ENCODE measurements at places on chromosomes 1 and 21. TPM values are rescaled to one million over a fixed set of nuclear protein-coding genes. Genes with fewer than 3 reads are reported as not detected.

MMP23B gene
- total RNA-seq: not detected

GPR61 gene
- total RNA-seq: not detected

TACSTD2 gene
- total RNA-seq: 0.25 TPM

ACBD6 gene
- total RNA-seq: 15.0 TPM

DNA sequence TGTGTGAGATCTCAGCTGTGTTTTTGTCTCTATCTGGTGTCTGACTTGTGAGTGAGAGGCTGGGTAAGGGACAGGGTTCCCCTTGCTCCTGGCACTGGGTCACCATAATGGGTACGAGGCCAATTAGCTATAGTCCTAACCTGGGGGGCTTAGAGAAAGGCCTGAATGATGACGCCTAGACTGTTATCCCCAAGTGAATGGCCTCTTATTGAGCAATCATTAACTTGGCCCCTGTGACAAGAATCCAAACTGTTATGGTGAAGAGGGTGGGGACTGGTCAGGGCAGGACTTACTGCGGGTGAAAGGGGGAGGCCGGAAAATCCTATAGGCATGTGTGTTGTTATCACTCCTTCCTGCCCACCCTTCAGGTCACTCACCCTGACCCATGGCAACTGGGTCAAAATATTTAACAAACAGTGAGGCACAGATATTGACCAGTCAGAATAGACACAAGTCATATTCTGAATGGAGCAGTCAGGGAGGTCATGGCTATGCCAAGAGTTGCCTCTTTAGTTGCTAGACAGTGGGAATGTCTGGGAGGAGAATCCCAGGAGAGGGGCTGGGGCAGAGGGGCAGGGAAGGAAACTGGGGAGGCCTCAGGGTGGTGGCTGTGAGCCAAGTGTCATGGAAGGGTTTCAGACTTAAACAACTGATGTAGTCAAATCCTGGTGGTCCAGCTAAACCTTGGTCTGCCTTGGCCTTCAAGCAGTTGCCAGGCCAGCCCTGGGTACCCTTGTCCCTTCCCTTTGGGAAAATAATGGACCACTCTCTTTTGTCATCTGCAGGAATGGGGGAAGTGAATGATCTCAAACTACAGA is 3.2 kb downstream of the NR0B2 start:
- H3K4me1 ChIP-seq: peaks cover 8% of the 10 kb centered on the region
- DNase-seq: no peak
- H3K36me3 ChIP-seq: no peaks in the 10 kb centered on the region
- H3K4me3 ChIP-seq: no peak overlapping the region
- H3K27me3 ChIP-seq: no peaks in the 10 kb centered on the region
- H3K27ac ChIP-seq: no peak overlapping the region

GRCh38 chr1:101929343-101929742 is 67.4 kb downstream of the OLFM3 start:
- DNase-seq: no peak
- no peaks in the 10 kb centered on the region for H3K27me3 ChIP-seq
- H3K36me3 ChIP-seq: no peaks in the 10 kb centered on the region
- H3K4me1 ChIP-seq: no peaks in the 10 kb centered on the region
- H3K4me3 ChIP-seq: no peak overlapping the region
- H3K27ac ChIP-seq: no peak overlapping the region

DNA sequence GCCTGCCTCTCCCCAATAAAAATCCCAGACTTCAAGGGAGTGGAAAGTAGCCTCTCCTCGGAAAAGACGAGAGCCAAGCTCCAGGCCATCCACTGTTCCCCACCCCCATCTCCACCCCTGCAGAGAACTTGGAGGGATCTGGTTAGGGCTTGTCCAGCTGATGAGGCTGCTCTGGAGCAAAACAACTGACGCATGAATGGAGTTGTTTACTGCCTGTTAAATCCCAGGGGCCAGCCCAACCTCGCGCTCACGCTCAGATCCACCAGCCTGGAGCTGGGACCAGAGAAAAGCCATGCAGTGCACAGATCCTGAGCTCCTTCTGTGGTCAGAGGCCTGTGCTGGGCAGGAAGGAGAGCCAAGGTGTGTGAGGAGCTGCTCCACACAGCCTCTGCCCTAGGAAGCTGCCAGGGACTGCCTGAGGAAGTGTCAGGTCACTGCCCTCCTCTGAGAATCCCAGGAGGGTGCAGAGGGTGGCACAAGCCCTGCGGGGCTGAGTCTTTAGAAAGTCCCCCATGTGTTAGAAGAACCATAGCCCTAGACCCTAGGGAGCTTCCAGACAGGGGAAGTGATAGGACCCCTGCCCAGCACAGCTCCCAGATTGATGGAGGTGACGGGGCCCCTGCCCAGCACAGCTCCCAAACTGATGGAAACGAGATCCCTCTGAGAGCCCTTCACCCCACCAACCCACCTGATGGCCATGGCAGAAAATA is 109.0 kb upstream of the IPO9 start:
- DNase-seq: peak; percentile 69
- H3K4me3 ChIP-seq: no peak overlapping the region
- peak overlapping the region; percentile 82 for H3K27ac ChIP-seq
- no peaks in the 10 kb centered on the region for H3K36me3 ChIP-seq

- no peak overlapping the region for H3K4me3 ChIP-seq
- no peaks in the 10 kb centered on the region for H3K36me3 ChIP-seq
- no peak for DNase-seq
- peaks cover 7% of the 10 kb centered on the region for H3K4me1 ChIP-seq
- no peak overlapping the region for H3K27ac ChIP-seq
These were observed 133.6 kb downstream of the DPYD start for GRCh38 chr1:97787231-97787630.

DNA sequence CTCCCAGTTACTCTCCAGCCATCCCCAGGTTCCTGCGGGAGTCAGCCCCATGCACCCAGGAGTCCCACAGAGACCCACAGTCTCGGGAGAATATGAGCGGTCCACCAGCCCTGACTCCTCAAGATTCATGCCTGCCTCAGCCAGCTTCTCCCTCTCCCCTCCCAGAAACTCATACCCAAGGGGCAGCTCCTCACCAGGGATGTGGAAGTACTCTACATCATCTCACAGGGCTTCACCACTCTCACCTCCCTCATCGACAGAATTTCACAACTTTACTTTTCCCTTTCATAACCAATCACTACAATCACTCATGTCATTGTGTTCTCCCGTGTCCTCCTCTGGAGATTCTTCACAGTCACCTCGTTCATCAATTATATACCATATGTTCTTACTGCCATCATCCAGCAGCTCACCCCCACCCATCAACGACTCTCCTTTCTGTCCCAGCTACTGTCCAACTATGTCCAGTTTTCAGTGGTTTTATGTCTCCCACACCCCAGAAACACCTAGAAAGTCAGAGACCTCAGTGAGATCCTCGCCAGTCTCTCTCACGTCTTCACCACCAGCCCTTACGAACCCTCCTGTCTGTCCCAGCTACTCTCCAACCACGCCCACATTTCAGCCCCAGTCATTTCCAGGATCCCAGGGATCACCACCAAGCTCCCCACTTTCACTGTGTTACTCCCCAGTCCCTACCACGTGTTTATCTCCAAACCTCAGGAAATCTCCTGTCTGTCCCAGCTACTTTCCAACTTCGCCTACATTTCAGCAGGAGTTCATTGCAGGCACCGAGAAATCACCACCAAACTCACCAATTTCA is 1530.1 kb upstream of the TPTE start:
- no peak overlapping the region for H3K27ac ChIP-seq
- H3K4me1 ChIP-seq: no peaks in the 10 kb centered on the region
- no peak for DNase-seq
- H3K36me3 ChIP-seq: no peaks in the 10 kb centered on the region

GRCh38 chr1:152022474-152022873 is 14.3 kb downstream of the S100A11 start:
- DNase-seq: no peak
- H3K27ac ChIP-seq: no peak overlapping the region
- H3K36me3 ChIP-seq: no peaks in the 10 kb centered on the region

DNA sequence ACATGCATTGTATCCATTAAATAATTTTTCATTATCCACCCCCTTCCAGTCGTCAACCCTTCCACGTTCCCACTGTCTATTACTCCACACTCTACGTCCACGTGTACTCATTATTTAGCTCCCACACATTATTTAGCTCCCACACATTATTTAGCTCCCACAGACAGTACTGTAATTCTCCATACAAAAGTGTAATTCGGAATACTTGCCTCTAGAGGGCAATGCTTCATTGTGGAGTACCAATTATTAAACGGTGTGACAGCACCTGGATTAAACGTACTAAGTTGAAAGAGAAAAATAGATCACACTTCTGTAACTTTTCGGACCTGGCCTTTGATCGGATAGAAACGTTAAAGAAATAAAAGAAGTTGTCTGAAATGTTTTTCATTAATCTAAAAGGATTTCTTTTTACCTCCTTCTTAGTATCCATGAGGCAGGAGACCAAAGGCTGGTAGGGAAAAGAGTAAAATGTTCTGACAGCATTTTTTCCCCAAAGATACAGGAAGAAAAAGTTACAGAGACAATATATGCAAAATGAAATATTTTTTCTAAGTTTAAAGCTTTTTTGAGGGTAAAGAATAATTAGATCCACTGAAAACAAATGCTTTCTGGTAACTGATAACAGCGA is 99.2 kb downstream of the LHX8 start:
- DNase-seq: no peak
- H3K27ac ChIP-seq: no peak overlapping the region
- no peaks in the 10 kb centered on the region for H3K4me1 ChIP-seq
- no peaks in the 10 kb centered on the region for H3K27me3 ChIP-seq

GRCh38 chr21:22363504-22363903 is 1365.3 kb downstream of the NCAM2 start:
- no peak overlapping the region for H3K27ac ChIP-seq
- no peaks in the 10 kb centered on the region for H3K27me3 ChIP-seq
- no peaks in the 10 kb centered on the region for H3K4me1 ChIP-seq
- no peak overlapping the region for H3K4me3 ChIP-seq

DNA sequence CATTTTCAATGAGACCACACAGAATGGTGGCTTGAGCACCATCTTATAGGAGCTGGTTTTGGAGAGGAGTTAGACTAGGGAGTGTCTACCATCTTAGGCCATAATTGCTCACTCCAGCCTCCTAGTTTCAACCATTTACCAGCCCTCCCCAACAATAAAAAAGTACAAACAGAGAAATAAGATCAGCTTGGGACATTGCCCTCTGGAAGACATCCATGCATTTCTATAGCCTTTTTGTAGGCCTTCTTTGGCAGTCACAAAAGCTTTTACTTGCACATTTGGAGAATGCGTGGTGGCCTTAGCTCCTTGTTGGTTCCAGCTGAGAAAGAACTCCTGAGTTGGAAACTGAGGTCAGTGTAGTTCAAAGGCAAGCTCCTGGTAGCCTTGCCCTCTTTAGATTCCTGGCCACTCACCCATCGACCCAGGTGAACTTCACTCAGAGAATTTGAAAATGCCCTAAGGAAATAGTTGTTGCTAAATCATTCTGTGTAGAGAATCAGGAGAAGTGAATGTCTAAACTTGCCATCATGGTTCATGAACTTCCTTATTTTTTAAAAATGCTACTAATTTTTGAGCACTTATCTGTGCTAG is 301.7 kb upstream of the PROX1 start:
- no peaks in the 10 kb centered on the region for H3K27me3 ChIP-seq
- DNase-seq: no peak
- no peak overlapping the region for H3K27ac ChIP-seq
- no peak overlapping the region for H3K4me3 ChIP-seq
- no peaks in the 10 kb centered on the region for H3K36me3 ChIP-seq
- H3K4me1 ChIP-seq: no peaks in the 10 kb centered on the region

DNA sequence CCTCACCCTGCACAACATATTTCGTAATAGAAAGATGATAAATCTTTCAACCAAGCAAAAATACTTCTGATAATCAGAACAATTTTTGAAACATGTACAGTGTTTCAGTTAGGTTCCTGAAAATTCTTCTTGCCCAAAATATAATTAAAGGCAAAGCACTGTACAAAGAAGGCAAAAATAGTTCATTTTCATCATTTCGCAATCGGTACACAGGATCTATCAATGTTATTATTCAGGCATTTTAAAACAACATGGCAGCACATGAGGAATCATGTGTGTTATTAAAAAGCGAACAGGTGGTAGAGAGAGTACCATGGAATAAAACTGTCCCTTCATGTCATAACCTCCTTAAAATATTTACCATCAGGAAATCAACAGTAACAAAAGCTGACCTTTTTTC is 356.9 kb downstream of the DPYD start:
- H3K27me3 ChIP-seq: no peaks in the 10 kb centered on the region
- no peaks in the 10 kb centered on the region for H3K36me3 ChIP-seq
- H3K27ac ChIP-seq: no peak overlapping the region
- H3K4me3 ChIP-seq: no peak overlapping the region
- no peaks in the 10 kb centered on the region for H3K4me1 ChIP-seq

DNA sequence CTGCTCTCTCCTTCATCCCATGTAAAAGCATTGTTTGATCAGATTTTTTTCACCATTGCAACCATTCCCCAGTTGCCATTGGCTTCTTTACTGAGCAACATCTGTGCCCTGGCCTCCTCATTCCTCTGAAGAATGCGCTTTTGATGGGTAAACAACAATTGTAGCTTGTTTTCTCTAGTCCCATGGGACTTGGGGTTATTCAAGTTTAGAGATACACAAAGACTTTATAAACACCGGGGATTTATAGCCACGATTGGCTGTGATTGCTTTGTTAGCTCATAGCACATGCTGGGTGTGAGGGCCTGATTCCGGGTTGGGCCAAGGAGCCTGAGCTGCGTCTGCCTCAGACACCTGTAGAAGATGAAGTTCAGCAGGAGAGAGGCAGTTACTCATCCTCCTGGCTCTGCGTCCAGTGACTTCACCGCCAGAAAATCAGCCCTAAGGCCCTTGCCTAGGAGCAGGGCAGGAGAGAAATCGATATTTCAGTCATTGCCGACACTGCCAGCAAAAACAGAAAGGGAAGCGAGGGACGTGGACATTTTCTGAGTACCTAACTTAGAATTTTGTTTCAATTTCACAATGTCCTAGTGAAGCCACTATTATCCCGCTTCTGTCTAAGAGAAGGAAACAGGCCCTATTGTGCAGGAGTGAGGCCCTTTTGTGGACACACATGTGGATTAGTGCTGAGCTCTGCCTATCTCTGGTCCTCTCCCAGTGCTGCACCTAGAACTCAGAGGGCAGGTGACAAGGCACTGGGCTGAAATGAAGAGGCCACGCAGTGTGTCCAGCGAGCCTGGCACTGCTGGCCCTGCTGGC is 159.8 kb upstream of the USP24 start:
- H3K27me3 ChIP-seq: no peaks in the 10 kb centered on the region
- peak; percentile 55 for DNase-seq
- no peaks in the 10 kb centered on the region for H3K36me3 ChIP-seq
- H3K4me3 ChIP-seq: no peak overlapping the region
- H3K27ac ChIP-seq: peak overlapping the region; percentile 9
- H3K4me1 ChIP-seq: no peaks in the 10 kb centered on the region

DNA sequence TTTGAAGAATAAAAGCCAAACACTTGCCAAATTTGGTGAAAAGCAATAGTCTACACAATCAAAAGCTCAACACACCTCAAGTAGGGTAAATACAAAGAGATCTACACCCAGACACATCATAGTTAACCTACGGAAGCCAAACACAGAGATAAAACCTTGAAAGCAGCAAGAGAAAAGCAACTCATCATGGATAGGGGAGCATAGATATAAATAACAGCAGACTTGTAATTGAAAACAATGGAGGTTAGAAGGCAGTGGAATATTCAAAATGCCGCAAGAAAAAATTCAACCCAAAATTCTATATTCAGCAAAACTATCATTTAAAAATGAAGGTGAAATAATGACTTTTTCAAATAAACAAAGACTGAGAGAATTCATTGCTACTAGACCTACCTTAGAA is 105.1 kb downstream of the ITSN1 start:
- H3K27me3 ChIP-seq: no peaks in the 10 kb centered on the region
- no peak overlapping the region for H3K27ac ChIP-seq
- no peak for DNase-seq
- H3K36me3 ChIP-seq: no peaks in the 10 kb centered on the region

Measured in gastrocnemius medialis (tissue), 4 donors.